ENCODE measurements at places on chromosomes 2 and 18.

DNA sequence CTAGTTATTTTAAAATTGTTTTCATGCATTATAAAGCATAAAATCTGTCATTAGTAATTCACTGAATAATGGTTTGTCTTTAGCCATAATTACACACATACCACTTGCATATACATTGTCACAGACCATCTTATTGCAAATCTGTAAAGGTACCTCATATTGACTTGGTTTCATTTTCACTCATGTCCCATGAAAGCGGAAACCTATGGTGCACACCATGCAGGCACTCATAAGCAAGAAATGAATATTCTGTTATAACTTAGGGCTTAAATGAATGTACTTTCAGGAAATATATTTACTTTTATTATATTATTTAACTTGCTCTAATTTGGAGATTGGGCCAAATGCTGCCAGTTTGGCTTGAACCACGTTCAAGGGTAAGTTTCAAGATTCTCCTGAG, 29.2 kb upstream of the STK17B start:
- no peak for DNase-seq

DNA sequence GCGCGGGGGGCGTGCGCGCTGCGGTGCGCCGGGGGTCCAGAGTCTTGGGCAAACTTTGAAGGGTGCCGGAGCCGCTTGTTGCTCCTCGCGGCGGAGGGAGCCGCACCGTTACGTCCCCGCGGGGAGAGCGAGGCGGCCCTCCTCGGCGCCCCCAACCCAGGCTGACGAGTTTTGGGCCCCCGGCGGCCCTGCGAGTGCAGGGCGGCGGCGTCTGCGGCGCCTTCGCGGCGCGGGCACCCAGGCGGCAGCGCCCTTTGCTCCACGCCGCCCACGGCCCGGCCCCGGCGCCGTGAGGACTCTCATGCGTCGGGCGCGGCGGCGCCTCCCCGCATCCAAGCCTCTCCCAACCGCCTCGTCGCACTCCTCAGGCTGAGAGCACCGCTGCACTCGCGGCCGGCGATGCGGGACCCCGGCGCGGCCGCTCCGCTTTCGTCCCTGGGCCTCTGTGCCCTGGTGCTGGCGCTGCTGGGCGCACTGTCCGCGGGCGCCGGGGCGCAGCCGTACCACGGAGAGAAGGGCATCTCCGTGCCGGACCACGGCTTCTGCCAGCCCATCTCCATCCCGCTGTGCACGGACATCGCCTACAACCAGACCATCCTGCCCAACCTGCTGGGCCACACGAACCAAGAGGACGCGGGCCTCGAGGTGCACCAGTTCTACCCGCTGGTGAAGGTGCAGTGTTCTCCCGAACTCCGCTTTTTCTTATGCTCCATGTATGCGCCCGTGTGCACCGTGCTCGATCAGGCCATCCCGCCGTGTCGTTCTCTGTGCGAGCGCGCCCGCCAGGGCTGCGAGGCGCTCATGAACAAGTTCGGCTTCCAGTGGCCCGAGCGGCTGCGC, 814 bp downstream of the FZD7 start:
- DNase-seq = peak; percentile 35

DNA sequence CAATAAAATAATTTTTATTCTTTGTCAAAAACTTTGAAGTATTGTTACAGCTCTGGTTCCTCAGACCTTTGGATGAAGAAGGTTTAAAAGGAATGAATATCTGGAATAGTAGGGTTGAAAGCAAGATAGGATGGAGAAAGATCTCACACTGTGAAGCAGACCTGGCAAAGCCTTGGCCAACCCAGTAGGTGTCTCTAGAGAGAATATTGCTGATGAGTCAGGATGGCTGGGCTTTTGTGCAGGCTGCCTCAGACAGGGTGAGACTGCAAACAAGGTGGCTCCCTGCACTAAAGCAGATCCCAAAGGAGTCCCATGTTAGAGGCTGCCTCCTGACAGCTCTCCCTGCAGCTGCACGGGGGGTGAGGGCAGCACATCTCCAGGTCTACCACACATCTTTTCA, 226.0 kb upstream of the ITGA4 start:
- no peak for DNase-seq

DNA sequence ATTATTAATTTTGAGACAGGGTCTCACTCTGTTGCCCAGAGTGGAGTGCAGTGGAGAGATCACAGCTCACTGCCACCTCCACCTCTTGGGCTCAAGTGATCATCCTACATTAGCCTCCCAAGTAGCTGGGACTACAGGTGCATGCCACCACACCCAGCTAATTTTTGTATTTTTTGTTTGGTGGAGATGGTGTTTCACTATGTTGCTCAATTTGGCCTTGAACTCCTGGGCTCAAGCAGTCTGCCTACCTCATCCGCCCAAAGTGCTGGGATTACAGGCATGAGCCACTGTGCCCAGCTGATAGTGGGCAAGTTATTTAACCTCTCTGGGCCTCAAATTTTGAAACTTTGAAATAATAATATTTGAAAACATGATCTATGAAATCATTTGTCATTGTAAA, 26.5 kb downstream of the DCAF17 start:
- no peak for DNase-seq

- peak; percentile 54 for DNase-seq
These were observed 13.0 kb downstream of the ANTXR1 start for GRCh38 chr2:69026026-69026425.

- DNase-seq = no peak
These were observed 43.6 kb downstream of the ADD2 start for GRCh38 chr2:70724366-70724765.

DNA sequence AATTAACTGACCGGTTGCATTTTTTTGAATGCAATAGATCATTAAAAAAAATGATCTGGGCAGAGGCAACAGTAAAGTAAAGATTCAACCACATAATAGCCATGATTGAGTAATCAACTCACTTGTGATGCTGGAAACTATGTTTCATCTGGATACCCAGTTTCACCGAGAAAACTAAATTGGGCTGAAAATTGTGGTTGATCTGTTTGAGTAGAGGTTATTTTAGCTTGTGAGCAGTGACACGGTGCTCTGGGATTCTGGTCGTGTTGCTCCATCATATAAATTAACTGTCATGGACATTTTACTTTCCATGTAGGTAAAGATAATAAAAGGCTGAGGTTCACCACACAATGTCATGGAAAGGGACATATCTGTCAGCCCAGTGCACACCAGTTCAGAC, 58.7 kb downstream of the CD226 start:
- no peak for DNase-seq

GRCh38 chr2:175999283-175999819, 2.7 kb downstream of the LNPK start:
- DNase-seq = no peak

DNA sequence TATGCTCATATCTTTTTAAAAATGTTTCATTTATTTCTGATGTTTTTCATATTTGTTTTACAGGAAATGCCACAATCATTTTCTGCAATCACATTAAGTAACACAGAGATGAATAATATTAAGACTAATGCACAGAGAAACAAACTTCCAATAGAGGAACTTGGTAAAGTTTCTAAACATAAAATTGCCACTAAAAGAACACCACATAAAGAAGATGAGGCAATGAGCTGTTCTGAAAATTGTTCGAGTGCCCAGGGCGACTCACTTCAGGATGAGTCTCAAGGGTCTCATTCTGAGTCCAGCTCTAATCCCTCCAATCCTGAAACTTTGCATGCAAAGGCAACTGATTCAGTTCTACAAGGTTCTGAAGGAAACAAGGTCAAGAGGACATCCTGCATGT, 70.4 kb downstream of the APLF start:
- DNase-seq = peak; percentile 66

All from inflammatory macrophage treated with lipopolysaccharide for 1 hour (primary cell).